ENCODE measurements at places on chromosomes 5 and 9.
A peak's percentile ranks its signal among the peaks of the same experiment; 100 is the strongest.

DNA sequence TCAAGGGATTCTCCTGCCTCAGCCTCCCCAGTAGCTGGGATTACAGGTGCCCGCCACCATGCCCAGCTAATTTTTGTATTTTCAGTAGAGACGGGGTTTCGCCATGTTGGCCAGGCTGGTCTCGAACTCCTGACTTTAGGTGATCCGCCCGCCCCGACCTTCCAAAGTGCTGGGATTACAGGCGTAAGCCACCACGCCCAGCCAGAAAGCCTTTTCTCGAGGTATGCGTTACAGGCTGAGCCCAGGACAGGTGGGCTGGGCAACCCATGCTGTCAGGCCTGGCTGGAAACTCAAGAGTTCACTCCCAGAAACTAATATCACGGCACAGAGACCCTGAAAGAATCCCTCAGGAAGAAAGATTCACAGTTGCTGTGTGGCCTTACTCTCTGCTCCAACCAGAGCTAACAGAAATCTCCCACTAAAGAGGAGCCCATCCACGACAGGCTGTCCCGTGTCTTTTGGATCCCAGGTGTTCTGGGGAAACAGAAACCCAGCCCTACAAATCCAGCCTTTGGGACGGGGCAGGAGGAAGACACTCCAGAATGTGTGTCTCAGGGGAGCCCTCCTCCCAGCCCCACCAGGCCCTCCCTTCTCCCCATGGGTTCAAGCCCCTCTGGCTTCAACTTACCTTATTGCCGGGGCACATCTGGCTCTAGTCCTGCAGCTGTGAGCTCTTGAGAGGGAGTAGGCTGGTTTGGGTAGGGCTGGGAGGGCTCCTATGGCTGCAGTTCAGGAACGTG, 400 bp downstream of the TIFAB start:
- DNase-seq, result no peak

DNA sequence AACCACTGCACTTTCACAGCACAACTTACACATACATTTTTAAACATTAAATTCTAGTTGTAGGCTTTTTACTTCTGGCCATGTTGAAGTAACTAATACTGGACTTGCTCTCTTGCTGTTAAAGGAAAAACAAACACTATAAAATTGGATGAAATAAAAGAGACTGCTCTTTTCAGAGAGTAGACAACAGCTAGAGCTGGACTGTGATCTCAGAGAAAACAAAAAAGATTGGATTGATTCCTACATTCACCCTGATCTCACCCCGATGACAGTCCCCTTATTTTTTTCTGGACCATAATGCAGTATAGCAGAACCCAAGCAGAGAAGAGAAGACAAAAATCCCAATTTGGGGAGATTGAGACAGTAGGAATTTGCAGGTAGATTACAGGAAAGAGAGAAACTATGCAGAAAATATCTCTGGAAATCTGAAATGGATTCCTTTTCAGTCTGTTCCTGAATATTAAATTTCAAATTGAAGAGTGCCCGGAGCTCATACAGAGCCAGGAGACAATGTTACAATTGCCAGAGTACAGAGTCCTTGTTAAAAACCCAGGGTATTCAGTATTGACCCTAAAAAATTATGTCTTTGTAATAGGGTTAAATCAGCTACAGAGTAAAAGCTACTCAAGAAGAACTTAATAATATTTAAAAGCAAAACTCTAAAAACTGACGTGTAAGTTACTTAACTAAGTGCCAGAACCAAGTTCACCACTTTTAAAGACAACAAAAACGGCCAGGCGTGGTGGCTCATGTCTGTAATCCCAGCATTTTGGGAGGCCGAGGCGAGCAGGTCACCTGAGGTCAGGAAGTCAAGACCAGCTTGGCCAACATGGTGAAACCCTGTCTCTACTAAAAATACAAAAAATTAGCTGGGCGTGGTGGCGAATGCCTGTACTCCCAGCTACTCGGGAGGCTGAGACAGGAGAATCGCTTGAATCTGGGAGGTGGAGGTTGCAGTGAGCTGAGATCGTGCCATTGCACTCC, 208.6 kb downstream of the MPDZ start:
- no peak for DNase-seq

DNA sequence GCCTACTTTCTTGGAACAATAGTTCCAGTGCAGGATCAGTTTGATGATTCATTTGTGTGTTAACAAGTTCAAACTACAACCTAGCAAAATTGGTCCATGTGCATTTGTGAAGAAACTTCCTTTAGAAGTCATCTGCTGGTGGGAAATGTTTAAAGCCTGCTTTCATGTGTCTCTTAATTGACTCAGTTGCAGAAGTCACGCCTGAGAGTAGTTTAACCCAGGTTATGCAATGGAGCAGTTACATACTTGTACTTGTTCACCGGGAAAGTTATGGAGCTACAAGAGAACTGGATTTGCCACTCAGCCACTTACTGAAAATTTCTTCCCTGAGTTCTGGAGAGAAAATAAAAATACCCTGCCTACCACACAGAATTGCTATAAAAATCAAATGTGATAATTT, 1397.8 kb downstream of the PTPRD start:
- DNase-seq, result no peak

GRCh38 chr5:37436146-37436934, 57.2 kb downstream of the WDR70 start:
- DNase-seq, result no peak

- no peak for DNase-seq
These were observed 187.1 kb downstream of the KDM4C start for GRCh38 chr9:6944896-6945295.

GRCh38 chr9:69134412-69134811, 39.7 kb upstream of the TJP2 start:
- DNase-seq, result no peak

DNA sequence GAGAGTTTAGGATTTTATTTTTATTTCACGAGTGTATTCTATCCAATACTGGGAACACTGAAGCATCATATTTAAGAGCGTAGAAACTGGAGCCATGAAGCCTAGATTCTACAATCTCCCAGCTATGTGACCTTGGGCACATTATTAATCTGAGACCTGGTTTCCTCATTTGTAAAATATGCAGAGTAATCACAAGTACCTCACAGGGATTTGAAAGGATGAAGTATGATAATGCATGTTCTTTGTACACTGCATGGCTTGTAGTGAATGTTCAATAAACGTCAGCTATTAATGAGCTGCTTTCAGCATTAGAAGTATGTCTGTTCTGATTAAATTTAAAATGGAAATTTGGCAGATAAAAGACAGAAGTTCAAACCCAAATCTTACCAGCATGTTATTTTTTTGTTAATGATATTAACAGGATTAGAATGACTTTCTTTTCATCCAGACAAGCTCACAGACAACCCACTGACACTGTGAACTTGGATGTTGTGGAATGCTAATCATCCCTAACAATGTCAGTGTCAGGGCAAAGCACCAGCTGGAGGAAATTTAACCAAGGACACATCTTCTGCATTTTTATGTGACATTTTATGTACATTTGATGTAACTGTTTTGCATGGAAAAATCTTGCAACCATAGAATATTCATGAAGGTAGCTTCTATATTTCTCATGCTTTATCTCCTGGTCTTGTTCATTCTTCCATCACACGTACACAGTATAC, 27.1 kb upstream of the CTXN3 start:
- DNase-seq, result peak; percentile 45

GRCh38 chr5:32302835-32303754, 9.6 kb downstream of the MTMR12 start:
- DNase-seq, result no peak

All from NCI-H526 (cell line).